ENCODE measurements at places on chromosomes 11 and 22.

- no peak for DNase-seq
These were observed 42.4 kb upstream of the RASD2 start for GRCh38 chr22:35498026-35498800.

DNA sequence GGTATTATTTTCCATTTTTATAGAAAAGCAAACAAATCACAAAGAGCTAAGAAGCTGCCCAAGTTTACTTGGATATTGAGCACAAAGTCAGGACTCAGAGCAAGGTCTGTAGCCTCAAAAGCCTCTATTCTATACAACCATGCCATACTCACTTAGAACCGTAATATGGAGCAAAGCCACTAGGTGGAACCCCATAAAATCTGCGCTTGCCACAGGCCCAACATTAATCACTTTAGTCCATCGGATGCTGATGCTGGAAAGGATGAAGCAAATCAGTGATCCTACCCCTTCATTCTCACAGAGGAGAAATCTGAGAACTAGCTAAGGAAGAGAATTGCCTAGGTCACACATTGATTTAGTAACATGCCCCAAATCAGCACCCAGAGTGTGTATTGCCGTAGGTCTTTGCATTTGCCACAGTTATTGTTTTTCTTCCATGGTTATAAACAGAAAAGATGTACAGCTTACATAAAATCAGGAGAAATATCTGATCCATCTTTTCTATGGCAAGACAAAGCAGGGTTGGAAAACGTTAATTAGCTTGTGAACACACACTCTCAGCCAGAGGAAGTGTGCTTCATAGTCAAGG is 56.7 kb upstream of the RAB38 start:
- no peak for DNase-seq

DNA sequence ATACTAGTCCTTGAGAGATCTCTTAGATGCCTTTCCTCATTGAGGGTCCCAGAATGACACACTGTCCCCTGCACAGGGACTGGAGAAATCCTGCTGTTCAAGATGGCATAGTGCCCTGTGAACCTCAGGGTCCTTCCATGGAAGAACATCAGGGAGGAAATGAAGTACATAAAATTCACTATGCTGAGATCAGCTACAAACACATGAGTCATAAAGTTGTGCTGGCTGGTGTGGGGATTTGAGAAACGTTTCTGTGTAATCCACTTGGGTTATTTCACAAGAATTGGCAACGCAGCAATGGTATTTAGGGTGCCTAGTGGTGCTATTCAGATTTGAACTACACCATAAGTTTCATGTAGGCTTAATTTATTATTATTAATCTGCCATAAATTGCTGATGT is 174.4 kb downstream of the MAML2 start:
- no peak for DNase-seq

- DNase-seq: no peak
These were observed 86.0 kb downstream of the C11orf87 start for GRCh38 chr11:109507836-109508561.

DNA sequence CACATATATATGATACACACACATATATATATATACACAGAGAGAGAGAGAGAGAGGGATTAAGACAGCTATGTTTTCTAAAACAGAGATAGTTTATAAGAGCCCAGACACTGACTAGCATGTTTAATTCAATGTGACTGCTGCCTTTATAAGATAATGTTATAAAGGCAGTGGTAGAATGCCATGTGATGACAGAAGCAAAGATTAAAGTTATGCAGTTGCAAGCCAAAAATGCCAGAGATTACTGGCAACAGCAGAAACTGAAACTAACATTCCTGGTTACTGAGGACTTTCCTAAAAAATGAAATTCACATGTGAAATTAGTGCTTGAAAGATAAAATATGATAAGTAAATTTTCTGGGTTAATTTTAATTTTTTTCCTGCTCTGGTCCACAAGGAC is 1888.9 kb downstream of the LRRC4C start:
- DNase-seq: no peak

GRCh38 chr11:76376746-76377558 is 4.0 kb downstream of the THAP12 start:
- DNase-seq: no peak

DNA sequence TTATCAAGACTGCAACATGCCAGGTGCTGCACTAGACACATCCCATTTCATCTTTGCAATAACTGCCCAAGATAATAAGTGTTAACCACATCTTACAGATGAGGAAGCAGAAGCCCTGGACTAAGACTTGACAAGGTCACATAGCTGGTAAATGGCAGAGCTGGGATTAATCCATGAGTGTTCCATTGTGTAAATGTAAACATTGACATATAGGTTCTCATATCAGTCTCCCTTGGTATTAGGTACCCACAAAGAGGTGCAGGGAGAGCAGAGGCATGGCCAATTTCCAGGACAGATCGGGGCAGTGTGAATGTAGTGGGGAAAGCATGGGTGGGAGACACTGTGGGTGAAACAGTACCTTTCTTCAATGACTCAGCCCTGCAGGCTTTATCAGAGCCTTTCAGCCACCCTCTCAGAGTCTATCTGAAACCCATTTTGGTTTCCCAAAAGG is 17.9 kb downstream of the MICAL2 start:
- DNase-seq: no peak

DNA sequence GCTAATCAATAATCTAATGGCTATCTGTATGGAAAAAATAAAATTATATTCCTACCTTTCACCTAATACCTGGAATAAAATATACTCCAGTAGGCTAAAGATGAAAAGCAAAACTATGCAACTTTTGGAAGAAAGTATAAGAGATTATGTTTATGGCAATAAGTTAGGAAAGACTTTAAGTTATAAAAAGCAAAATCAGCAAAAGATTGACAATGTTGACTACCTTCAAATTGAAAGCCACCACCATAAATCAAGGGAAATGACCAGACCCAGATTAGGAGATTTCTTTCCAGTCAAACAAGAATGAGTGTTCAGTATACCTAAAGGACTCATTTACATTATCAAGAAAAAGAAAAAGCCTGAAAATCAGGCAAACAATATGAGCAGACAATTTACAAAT is 159.1 kb upstream of the ZBED5 start:
- DNase-seq: no peak

GRCh38 chr11:108938604-108939003 is 273.7 kb downstream of the DDX10 start:
- no peak for DNase-seq

DNA sequence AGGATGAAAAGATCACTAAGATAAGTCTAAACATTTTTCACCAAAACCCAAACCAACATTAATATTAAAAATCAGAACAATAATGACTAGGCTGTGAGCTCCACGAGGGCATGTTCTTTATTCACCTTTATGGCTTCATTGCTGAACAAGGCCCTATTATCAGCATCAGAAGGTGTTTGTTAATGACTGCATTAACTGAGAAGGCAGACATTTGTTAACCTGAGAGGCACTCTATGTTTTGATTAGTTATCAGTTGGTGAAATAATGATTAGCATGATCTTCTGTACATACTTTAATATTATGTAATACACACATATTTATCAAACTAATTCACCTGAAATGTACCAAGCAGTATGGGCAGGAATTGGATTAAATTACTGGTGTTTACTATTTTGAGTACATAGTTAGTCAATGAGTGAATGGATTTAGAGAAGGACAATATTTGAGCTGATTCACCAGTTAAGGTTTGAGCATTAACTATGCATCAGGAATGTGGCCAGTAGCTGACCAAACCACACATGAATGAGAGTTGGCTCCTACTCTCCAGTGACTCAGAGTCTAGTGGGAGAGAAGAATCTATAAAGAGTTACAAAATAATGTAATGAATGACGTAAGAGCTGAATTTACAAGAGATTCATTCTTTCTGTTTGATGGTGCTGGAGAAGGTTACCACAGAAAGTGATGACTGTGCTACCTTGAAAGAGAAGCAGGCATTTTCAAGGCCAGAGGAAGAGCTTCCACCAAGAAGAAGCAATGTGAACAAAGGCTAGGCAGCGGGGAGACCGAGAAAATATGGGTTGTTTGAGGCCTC is 6.7 kb downstream of the IL18 start:
- DNase-seq: peak; percentile 33
